ENCODE measurements at places on chromosomes 3 and 15. TPM values are rescaled to one million over a fixed set of nuclear protein-coding genes. Genes with fewer than 3 reads are reported as not detected.

DNA sequence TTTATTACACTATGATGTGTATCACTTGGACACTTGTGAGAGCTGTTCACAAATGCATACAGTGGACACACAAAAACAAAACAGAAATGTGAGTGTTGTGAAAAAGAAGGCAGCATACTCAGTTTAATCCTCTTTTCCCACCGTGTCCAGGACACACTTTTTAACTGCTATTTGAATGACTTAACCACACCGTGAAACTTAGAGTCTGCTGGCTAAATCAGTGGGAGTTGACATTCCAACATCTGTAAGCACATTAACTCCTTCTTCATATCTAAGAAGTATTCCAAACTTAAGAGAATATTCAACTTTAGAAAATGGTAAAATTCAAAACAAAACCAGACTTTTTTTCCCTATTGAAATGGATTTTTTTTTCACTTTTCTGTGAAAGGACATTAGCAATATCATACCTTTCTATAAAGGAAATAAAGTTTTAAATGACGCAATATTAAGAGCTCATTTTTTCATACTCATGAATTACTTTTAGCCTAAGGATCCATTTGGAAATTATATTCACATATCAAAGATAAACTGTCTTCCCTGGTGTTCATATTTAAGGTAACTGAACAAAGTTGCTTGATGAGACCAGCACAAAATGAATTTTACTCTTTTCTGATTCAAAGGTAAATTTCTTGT lies 316.6 kb downstream of the RBMS3 start:
- DNase-seq, result no peak

GRCh38 chr15:57696146-57696545 lies 10.4 kb upstream of the POLR2M start:
- no peak for DNase-seq

DNA sequence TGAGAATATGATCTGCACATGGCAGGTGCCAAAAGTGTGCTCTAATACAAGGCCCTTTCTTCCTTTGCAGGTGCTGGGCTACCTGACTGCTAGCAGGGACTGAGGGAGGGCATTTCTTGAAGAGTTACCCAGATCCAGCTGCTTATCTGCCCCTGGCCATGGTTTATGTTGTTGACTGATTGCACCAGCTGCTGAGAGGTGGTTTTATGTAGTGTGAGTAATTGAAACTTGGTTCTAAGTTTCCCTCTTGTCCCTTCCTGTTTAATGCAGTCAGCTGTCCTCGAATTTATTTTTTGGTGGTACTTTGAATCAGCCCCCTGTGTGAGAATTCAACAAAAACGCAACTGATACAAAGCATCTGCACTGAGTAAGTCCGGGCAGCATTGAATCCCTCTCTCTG lies 288.3 kb upstream of the C2CD4B start:
- no peak for DNase-seq

DNA sequence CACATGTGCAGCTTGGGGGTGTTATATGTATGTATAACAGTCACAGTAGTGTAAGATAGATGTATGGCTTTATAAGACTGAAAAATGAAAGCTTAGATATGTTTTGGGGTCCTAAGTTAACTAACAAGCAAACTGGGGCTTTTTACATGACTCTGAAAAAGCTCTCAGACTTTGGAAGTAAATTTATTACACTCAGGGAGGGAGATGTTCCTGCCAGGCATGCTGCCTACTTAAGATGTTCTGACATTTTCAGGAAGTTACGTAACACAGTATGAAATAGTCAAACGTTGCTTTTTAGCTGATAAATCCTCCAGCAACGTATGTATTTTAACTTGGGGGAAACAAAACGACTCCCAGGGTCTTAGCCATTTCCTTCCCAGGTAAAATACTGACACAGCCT lies 1.7 kb upstream of the IFT57 start:
- no peak for DNase-seq

DNA sequence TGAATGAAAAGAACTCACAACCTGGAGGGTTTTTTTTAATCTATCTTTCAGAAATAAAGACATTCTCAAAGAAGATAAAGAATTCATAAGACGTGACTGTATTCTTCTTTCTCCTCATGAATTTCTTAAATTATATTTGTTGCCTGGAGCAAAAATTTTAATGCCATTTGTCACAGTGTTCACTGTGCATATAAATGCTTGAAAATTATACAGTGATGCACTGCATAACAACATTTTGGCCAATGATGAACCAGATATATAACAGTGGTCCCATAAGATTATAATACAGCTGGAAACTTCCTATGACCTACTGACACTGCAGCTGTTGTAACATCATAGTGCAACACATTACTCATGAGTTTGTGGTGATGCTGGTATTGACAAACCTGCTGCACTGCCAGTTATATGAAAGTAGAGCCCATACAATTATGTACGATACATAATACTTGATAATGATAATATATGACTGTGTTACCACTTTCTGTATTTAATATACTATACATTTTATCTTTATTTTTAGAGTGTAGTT lies 67.3 kb downstream of the P2RY1 start:
- DNase-seq, result no peak

DNA sequence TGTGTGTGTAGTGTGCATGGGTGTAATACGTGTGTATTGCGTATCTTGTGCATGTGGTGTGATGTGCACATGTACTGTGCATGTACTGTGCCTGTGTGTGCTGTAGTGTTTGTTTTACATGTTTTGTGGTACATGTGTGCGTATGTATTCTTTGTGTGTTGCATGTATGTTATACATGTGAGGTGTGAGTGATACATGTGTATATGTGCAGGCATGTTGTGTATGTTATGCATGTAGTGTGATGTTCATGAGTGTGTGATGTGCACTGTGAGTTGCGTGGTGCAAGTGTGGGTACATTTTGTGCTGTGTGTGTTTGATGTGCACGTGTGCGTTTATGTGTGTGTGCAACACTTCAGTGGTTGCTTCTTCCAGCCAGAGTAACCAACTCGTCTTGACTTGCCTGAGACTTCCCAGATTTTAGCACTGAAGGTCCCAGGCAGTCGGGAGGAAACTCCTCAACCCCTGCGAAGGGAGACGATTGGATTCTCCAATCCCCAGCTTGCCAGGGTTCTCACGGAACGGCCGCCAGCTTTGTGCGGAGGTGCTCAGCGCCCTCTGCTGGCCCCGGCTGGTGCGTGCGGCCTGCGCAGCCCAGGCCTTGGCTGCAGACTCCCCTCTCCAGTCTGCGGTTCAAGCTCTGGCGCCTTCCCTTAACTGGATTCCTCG lies 3.6 kb downstream of the GALNT15 start:
- peak; percentile 94 for DNase-seq

DNA sequence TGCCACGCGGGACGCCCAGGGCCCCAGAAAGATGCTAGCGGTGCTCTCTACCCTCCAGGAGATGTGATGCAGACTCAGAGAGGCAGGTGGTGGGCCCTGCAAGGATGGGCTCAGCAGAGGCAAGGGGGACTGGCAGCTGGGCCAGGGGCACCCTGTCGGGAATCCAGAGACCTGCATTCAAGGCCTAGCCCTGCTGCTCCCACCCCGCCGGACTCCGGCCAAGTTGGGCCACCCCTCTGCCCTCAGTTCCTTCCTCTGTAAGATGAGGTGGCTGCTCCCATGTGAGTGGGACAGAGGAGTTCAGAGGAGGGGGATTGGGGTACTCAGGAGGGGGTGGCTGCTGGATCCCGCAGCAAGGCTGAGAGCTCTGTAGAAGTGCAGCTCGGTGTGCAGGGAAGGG lies 116.3 kb downstream of the TMEM266 start:
- no peak for DNase-seq

GRCh38 chr15:46543626-46544025 lies 908.8 kb downstream of the SQOR start:
- no peak for DNase-seq

GRCh38 chr3:124765197-124765840 lies 35.1 kb downstream of the UMPS start:
- DNase-seq, result no peak

DNA sequence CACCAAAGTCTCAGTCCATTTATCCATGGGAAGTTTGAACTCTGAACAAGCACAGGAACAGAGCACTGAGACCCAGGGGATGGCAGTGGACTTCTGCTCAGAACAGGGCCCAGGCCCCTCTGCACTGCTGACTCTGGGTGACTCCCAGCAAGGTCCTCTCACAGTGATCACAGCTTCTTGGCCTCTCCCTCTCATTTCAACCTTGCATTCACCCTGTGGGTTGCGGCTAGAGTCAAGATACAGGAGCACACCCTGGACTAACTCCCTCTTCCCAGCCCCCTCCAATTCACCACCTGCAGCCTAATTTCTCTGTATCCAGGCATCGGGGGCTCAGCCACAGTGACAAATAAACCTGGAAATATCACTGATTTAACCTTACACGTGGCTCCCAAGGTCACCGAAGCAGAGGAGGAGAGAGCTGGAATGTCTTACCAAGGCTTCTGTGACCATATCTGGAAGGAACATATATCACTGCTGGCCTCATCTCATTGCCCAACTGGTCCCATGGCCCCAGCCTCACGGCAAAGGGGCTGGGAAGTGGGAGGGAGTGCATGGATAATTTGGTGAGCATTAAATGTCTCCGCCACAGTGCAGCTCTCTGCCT lies 1.2 kb downstream of the RTP3 start:
- DNase-seq, result no peak

The SCN5A gene
- 1.6 TPM for total RNA-seq

The FEZF2 gene
- total RNA-seq, result not detected

The RBPMS2 gene
- total RNA-seq, result 0.11 TPM

The GOLGA6L22 gene
- not detected for total RNA-seq

All from SJSA1 (cell line).